ENCODE measurements at places on chromosomes 1 and 21.

DNA sequence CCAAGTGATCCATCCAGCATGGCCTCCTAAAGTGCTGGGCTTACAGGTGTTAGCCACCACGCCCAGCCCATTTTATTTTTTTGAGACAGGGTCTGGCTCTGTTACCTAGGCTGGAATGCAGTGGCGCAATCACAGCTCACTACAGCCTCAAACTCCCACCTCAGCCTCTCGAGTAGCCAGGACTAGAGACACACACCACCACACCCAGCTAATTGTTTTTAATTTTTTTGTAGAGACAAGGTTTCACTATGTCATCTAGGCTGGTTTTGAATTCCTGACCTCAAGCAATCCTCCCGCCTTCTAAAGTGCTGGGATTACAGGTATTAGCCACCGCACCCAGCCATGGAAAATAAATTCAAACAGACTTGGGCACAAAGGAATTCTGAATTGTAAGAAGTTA, 31.9 kb downstream of the PUM1 start:
- DNase-seq, result no peak

- DNase-seq, result no peak
Measured at GRCh38 chr1:212152308-212152693, 116.8 kb downstream of the DTL start.

GRCh38 chr1:199447906-199448305, 579.6 kb upstream of the NR5A2 start:
- no peak for DNase-seq

- no peak for DNase-seq
Measured at GRCh38 chr1:245096311-245097066, 58.3 kb upstream of the KIF26B start.

DNA sequence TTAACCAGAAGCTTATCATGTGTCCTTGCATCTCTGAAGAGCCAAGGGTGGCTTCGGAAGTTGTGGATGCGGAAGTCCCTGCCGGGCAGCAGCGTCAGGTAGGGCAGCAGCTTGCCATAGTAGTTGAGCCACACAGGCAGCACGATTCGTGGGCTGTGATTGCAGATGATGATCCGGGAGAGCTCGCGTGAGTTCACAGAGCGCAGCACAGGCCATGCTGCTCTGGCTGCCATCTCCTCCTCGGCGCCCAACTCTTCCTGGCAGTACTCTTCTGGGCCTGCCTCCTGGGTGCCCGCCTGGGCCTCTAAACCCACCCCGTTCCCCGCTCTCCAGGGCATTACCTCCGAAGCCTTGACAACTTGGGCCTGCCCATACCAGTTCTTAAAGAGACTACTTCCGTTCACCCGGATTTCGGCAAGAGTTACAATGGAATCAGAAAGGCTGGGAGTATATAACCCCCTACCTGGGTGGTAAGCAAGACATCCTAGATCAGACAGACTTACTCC, at the start of gene VHLL:
Gene VHLL, minus strand, starts transcription at position 456 of the 506 bp plus-strand sequence. Its CDS starts 118 bp downstream, at position 338.
- DNase-seq, result no peak

DNA sequence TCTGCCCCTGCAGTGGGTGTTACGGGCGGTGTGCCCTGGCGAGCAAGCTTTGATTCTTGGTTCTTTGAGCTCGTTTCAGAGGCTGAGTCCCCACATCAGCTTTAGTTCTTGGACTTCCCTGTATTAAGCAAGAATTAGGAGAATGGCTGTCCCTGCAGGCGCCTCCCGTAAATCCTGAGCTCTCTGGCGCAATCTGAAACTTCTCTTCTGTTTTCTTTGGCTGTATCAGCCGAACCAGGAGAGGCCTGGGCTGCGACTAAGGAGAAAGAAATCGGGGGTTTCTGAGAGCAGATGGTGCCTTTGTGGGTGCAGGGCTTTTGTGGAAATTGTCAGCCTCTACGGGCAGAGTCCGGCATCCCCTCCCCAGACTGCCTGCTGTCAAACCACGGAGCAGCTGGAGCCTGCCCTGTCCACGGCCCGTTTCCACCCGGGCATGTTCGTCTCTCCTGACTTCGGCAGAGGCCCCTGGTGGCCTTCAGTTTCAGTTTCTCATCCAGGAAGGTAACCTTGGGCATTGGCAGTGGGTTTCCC, 17.9 kb downstream of the CSTB start:
- no peak for DNase-seq

- no peak for DNase-seq
Measured at GRCh38 chr1:41739061-41739955, 179.4 kb downstream of the HIVEP3 start.

- DNase-seq, result no peak
Measured at GRCh38 chr1:150008699-150009098, 1.8 kb downstream of the OTUD7B start.

DNA sequence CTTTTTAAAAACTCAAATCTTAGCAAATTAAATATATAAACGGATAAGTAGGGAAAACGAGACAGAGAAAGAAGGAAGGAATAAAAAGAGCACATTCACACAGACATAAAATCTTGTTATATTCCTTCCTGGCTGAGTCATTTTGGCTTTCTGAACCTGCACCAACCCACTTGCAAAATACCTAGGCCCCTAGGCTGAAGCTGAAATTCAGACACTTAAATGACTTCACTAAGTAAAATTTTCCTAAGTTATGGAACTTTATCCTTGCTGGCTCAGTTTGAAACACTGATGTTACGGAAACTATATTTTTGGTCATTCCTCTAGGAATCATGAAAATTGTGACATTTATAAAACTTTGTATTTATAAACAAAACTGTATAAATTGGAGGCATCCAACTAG, 462.8 kb upstream of the NFIA start:
- DNase-seq, result no peak

GRCh38 chr1:197951089-197951488, 33.9 kb downstream of the LHX9 start:
- no peak for DNase-seq

GRCh38 chr1:88768816-88769215, 84.7 kb downstream of the PKN2 start:
- no peak for DNase-seq

GRCh38 chr1:43992232-43992995, 1.0 kb downstream of the CCDC24 start:
- no peak for DNase-seq

DNA sequence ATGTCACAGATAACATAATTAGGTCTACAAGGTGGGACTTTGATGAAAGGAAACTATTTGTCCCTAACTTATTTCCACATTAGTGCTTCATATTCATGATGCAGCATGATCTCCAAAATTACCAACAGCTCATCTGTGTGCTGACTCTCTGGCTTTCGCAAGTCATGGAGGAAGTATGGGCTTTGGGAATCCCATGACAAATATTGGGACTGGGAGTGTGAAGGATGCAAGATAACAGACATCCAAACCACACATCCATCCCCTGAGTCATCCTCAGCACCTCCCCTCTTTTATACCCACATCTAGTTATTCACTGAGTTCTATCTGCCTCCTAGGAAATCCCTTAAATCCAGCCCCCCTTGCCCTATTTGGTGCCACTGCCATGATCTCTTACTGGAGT, 102.8 kb upstream of the COL24A1 start:
- no peak for DNase-seq

GRCh38 chr1:235972311-235972689, 92.6 kb downstream of the NID1 start:
- peak; percentile 47 for DNase-seq

- DNase-seq, result peak; percentile 62
Measured at GRCh38 chr1:178310685-178311105, 186.1 kb downstream of the CLEC20A start.

DNA sequence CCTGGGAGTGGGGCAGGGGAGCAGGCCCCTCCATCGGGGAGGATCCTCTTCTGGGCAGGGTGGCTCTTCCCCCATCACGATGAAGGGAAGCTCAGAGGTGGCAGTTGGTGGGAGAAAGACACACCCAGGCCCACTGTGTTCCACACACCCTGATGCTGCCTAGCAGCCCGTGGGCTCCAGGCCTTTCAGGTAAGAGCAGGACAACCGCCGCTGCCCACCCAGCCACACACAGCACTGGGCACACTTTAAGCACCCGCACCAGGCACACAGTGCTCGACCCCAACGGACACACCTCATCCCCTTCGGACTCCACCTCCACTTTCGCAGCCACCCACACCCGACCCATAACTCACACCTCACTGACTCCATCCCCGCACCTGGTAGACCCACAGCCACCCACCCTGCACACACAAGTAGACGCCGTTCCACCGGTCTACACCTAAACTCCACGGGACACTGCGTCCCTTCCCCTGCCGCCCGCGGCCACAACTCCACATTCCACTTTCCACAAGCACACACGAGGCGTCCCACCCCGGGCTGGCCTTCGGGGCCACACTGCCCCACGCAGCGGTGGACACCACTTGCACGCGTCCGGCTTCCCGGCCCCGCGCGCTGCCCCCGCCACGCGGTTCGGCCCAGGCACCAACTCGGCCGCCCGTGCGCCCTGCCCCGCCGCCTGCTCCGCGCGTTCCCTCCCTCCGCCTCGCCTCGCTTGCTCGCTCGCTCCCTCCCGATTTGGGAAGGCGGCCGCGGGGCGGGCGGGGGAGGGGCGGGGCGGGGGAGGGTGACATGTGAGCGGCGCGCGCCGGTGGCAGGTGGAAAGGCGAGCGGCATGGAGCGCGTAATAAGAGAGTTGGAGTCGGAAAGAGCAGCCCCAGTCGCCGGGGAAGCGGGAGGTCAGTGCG, at the start of gene KCNQ4:
Gene KCNQ4, plus strand, starts transcription at position 787 of the 905 bp plus-strand sequence. CDS start 307 bp downstream, outside the sequence.
- DNase-seq, result no peak

- no peak for DNase-seq
Measured at GRCh38 chr1:24862775-24863483, 67.1 kb downstream of the RUNX3 start.

DNA sequence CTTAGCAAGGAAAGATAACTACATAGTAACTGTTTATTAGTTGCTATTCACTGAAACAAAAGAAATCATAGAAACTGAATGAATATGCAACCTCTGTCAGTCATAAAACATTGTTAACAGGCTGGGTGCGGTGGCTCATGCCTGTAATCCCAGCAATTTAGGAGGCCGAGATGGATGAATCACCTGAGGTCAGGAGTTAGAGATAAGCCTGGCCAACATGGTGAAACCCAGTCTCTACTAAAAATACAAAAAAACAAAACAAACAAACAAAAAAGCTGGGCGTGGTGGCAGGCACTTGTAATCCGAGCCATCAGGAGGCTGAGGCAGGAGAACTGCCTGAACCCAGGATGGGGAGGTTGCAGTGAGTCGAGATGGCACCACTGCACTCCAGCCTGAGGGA, 44.1 kb downstream of the CRB1 start:
- DNase-seq, result no peak

- peak; percentile 74 for DNase-seq
Measured at GRCh38 chr1:33060579-33061083, 20.3 kb upstream of the AZIN2 start.

DNA sequence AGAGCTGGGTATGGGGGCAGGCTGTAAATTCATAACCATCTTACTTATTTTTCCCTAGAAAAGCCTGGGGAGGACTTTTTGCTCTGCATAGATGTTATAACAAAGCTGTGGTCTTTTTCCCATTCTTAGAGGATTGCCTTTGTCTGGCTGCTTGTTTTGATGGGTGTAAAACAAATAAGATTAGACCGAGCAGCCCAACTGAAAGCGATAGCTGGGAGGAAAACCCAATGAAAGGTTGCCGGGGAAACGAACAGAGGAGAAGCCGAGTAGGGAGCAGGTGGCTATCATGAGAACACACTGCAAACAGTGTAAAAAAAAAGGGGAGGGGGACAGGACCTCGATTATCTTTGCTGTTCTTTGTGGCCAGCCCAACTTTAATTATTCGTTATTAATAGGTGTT, 1.9 kb downstream of the ELAVL4 start:
- no peak for DNase-seq

- DNase-seq, result no peak
Measured at GRCh38 chr1:193680247-193680923, 494.0 kb upstream of the B3GALT2 start.

DNA sequence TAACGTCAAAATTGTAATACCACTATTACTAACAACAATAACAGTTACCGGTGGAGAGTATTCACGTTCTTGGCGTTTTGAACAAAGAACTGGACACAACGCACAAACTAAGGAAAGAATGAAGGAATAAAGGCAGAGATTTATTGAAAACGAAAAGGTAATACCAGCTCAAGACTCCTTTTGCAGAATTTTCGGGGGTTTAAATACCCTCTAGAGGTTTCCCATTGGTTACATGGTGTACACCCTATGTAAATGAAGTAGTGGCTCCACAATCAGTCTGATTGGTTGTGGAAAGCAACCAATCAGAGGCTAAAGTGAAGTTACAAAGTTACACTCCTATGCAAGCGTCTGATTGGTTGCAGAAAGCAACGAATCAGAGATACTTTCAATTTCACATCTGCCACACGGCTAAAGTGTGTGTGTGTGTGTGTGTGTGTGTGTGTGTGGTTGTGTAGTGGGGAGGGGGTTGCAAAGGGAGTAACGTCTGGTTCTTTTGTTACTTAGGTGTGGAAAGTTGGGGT, 1.1 kb upstream of the GTF2B start:
- DNase-seq, result no peak

- no peak for DNase-seq
Measured at GRCh38 chr1:41348394-41348793, 12.8 kb upstream of the FOXO6 start.

- peak; percentile 57 for DNase-seq
Measured at GRCh38 chr1:162349635-162350330, 26.9 kb downstream of the SPATA46 start.

GRCh38 chr1:73366734-73367413, 831.1 kb downstream of the LRRIQ3 start:
- DNase-seq, result no peak

Measured in HTR-8/SVneo (cell line).